ENCODE measurements at places on chromosomes 11 and 22.

- no peak for DNase-seq
Measured at GRCh38 chr11:40819230-40819629, 640.2 kb downstream of the LRRC4C start.

DNA sequence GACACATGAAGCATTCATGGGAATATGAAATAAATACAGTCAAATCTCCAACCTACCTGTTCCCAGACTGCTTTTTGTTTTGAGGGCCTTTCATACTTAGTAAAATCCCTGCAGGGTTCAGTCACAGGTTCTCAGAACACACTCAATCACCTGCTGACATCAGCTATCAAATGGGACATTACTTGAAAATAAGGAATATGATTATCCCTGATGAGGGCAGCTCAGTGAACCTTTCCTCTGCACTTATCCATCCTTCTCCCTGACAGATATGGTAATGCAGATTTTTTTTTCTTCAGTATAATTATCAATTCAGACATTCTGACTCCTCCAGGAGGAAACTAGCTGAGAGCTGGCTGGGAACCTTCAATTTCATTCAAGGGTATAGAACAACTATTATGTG, 1127.4 kb upstream of the CCDC90B start:
- no peak for DNase-seq

DNA sequence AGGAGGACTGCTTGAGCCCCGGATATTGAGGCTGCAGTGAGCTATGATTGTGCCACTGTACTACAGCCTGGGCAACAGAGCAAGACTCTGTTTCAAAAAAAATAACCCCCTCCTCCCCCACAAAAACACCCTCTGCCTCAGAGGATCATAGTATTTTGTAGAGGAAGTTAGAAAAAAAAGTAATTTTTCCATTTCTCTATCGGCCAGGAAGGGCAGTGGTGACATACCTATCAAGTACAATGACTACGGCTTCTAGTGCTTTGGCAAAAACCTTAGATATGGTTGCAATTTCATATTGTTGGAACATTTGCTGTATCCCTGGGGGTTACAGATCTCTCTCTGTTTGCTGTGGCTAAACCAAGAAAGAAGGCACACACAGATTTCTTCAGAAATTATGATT, 28.9 kb downstream of the C2CD3 start:
- no peak for DNase-seq

- peak; percentile 77 for DNase-seq
Measured at GRCh38 chr22:40396882-40397281, 26.5 kb downstream of the SGSM3 start.

- DNase-seq: no peak
Measured at GRCh38 chr22:36328635-36329253, 59.0 kb downstream of the MYH9 start.

- DNase-seq: no peak
Measured at GRCh38 chr11:17992916-17993315, 19.9 kb downstream of the SERGEF start.

- DNase-seq: no peak
Measured at GRCh38 chr11:15093432-15093831, 20.0 kb downstream of the CALCB start.

Measured in NCI-H2081 (cell line).